ENCODE measurements at places on chromosomes 1 and 21.

GRCh38 chr1:230327892-230328284 lies 98.2 kb downstream of the PGBD5 start:
- DNase-seq, result no peak

- no peak for DNase-seq
Measured at GRCh38 chr1:110538921-110539320, 19.9 kb upstream of the KCNA10 start.

GRCh38 chr1:236502579-236502971 lies 21.2 kb upstream of the LGALS8 start:
- DNase-seq, result no peak

DNA sequence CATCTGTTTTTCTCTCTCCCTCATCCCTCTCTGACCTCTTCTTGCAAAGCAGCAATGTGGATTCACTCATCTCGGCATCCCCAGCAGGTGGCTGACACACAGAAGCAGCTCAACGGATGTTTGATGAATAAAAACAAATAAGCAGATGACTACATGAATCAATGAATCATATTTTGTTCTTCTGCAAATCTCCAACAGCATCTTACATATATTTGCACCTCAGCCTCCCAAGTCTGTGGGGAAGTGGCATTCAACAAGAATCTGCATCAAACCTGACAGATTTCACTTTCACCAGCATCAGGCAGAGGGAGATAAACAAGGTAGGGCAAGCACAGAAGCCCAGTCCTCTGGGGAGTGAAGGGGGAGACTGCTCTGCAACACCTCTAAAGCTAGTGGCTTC lies 34.0 kb downstream of the CAPN8 start:
- no peak for DNase-seq

- DNase-seq, result no peak
Measured at GRCh38 chr1:21383785-21384401, 56.0 kb upstream of the NBPF3 start.

DNA sequence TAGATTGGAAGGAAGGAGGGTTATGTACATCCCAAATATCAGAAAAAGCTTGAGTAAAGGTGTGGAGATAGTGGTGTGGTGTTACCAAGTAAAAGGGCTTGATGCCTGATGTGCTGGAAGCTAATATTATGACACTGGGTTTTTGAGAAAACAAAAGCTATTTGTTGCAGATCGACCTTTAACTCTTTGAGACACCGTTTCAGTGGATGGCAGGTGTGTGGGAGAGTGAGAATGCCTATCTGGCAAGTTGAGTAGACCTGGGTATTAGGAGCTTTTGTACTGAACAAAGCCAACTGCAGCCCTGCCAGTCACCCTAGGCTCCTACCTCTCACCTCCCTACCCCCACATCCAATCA lies 1.4 kb downstream of the MMACHC start:
- no peak for DNase-seq

DNA sequence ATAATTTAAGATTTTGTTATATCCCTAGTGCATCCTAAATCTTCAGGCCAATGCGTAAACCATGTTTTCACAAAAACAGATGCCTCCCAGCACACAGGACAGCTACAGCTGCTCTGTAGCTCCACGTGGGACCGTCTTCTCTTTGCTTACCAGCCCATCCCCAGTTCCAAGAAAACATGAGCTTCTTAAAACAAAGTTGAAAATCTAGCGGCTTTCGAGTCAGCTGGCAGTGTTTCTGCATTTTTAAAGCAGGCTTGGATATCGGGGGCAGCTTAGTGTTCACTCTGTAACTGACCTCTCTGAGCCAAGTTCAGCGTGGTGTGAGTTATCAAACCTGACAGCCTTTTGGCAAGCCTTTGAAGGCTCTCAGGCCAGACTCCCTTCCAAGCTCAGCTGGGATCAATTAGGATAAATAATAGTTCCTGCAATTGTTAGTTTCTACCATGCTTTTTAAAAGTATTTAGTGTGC lies 881.5 kb downstream of the LTN1 start:
- DNase-seq, result no peak

DNA sequence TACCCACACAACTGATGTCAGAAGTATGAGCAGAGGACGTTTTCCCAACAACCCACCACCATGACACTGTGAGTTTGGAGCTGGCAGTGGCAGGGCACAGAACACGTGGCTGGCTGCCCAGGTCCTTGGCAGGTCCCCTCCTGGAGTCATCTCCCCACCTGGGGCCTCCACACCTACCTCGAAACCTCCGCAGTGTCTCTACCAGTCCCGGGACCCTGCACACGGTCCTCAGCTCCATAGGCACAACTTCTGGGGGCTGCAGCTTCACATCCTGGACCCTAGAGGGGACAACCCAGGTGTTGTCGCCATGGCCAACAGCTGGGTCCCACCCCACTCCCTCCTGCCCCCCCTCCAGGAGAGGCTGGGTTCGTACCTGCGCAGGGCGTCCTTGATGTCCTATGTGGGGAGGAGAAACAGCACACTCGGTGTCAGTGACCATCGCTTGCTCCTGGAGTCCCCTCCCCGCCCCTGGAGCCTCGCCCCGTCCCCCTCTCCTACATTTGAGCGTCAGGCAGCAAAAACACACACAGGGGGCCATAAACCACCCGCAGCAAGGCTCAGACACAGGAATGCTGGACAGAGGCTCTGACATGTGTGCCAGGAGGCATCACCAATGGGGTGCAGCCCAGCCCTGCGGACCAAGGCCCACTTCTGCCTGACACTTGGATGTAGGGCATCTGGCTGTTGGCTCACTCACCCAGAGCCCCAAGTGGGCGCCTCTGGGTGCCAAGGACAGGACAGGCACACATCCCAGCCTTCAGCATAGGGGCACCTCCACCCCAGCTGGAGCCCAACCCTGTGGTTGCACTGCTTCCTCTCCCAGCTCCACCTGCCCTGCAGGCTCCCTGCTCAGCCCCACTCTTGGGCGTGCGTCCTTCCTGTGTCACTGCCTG lies 9.6 kb downstream of the TRIM11 start:
- DNase-seq, result no peak

GRCh38 chr1:101407505-101408211 lies 170.8 kb downstream of the S1PR1 start:
- no peak for DNase-seq

- DNase-seq, result no peak
Measured at GRCh38 chr1:17599954-17600300, 60.4 kb downstream of the ARHGEF10L start.

DNA sequence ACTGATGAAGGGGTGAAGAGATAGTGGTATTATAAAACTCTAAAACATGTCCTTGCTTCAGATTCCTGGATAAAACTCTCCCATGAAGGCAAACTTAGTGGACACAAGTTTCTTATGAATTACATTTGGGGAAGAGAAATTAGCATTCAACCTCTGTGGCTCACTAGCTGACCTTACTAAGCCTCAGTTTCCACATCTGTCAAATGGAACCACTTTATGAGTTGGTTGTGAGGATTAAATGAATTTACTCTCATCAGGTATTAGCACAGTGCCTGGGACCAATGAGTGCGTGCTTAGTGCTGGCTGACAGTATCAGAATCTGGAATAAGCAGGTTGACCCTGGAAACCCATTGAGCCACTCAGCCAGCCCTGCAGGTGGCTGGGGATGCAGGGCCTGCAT lies 2.6 kb downstream of the CACNA1S start:
- DNase-seq, result no peak

- no peak for DNase-seq
Measured at GRCh38 chr1:159714529-159714928, at the start of gene CRP. Gene CRP (minus strand): TSS chr1:159714589. CDS start chr1:159714485, 104 bp downstream.

- DNase-seq, result no peak
Measured at GRCh38 chr1:11707621-11708276, 16.2 kb downstream of the DRAXIN start.

DNA sequence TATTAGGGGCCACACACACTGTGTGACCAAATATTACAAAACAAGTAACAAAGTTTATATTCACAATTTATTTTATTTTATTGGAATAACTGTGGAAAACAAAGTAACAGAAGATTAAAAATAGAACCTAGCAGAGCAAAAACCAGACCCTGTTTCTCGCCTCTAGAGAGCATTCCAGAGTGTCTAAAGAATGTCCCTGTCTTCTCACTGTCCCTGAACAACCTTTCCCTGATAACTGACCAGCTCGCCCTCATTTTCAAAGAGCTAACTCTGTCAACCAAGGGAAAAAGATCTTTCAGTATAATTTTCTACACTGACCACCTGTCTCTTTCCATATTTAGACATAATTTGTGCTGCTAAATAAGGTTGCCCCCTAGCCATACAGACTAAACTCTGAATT lies 646.9 kb downstream of the USP25 start:
- no peak for DNase-seq
